ENCODE measurements at places on chromosomes 16 and 17. TPM values are rescaled to one million over a fixed set of nuclear protein-coding genes. Genes with fewer than 3 reads are reported as not detected.

GRCh38 chr17:67685351-67685750 lies 32.4 kb upstream of the NOL11 start:
- no peak overlapping the region for H3K27ac ChIP-seq
- no peak for DNase-seq
- H3K27me3 ChIP-seq, result no peaks in the 10 kb centered on the region
- H3K36me3 ChIP-seq, result peaks cover 2% of the 10 kb centered on the region
- H3K4me3 ChIP-seq, result no peak overlapping the region

RBFOX1 gene
- total RNA-seq, result not detected

GRCh38 chr17:44345454-44346026 lies 438 bp downstream of the GRN start:
- peaks cover 10% of the 10 kb centered on the region for H3K4me1 ChIP-seq
- H3K27ac ChIP-seq, result peak overlapping the region; percentile 43
- H3K4me3 ChIP-seq, result peak overlapping the region; percentile 73
- DNase-seq, result peak; percentile 72
- H3K27me3 ChIP-seq, result no peaks in the 10 kb centered on the region
- H3K36me3 ChIP-seq, result no peaks in the 10 kb centered on the region

GRCh38 chr16:67999985-68000384 lies 701 bp upstream of the DPEP2 start:
- H3K4me3 ChIP-seq, result peak overlapping the region; percentile 80
- DNase-seq, result peak; percentile 25
- peaks cover 2% of the 10 kb centered on the region for H3K36me3 ChIP-seq
- peak overlapping the region; percentile 94 for H3K27ac ChIP-seq

GRCh38 chr17:53017227-53017626 lies 805.5 kb upstream of the KIF2B start:
- no peak overlapping the region for H3K4me3 ChIP-seq
- H3K36me3 ChIP-seq, result no peaks in the 10 kb centered on the region
- H3K27me3 ChIP-seq, result no peaks in the 10 kb centered on the region
- no peaks in the 10 kb centered on the region for H3K4me1 ChIP-seq
- no peak overlapping the region for H3K27ac ChIP-seq
- no peak for DNase-seq

GRCh38 chr17:13197586-13197985 lies 179.8 kb upstream of the ELAC2 start:
- no peak for DNase-seq
- H3K27me3 ChIP-seq, result peaks cover 2% of the 10 kb centered on the region
- no peak overlapping the region for H3K27ac ChIP-seq
- H3K4me1 ChIP-seq, result no peaks in the 10 kb centered on the region

KCTD13 gene
- total RNA-seq, result 29.4 TPM

TLCD1 gene
- total RNA-seq, result 4.6 TPM

DNA sequence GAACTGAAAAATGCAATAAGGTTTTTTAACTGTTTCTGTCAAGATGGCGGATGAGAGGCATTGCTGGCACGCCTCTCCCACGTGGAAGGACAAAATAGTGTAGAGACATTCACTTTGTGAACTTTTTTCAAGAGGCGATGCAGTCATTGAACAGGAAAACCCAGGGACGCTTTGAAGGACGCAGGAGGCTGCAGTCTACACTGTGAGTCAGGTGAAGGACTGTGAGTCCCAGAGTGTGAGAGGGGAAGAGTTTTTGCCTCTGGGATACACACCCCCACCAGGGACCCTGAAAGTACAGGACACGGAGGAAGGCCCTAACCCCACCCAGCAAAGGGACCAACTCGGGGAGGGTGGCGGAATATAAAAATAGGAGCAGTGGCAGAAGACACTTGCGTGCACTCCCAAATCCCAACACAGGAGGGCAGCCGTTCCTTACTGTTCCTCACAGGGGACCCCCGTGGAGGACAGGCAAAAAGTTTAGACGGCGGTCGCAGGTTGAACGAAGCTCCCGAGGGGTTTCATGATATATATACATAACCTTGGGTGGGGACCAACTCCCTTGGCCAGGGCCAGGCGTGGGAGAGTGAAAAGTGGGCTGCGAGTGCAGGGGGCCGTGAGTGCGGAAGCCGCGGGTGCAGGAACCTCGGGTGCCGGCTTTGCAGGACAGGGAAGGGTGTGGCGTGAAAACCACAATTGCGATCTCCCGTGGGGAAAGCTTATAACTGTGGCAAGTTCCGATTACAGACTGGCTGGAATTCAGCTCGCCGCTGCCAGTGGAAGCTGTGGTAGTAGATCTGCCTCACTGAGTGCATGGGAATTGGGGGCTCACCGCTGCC lies 82.0 kb upstream of the ALOX12 start:
- no peaks in the 10 kb centered on the region for H3K36me3 ChIP-seq
- peak overlapping the region; percentile 16 for H3K27ac ChIP-seq
- peak overlapping the region; percentile 70 for H3K4me3 ChIP-seq
- peaks cover 16% of the 10 kb centered on the region for H3K4me1 ChIP-seq
- peak; percentile 85 for DNase-seq
- H3K27me3 ChIP-seq, result peaks cover 14% of the 10 kb centered on the region

DNA sequence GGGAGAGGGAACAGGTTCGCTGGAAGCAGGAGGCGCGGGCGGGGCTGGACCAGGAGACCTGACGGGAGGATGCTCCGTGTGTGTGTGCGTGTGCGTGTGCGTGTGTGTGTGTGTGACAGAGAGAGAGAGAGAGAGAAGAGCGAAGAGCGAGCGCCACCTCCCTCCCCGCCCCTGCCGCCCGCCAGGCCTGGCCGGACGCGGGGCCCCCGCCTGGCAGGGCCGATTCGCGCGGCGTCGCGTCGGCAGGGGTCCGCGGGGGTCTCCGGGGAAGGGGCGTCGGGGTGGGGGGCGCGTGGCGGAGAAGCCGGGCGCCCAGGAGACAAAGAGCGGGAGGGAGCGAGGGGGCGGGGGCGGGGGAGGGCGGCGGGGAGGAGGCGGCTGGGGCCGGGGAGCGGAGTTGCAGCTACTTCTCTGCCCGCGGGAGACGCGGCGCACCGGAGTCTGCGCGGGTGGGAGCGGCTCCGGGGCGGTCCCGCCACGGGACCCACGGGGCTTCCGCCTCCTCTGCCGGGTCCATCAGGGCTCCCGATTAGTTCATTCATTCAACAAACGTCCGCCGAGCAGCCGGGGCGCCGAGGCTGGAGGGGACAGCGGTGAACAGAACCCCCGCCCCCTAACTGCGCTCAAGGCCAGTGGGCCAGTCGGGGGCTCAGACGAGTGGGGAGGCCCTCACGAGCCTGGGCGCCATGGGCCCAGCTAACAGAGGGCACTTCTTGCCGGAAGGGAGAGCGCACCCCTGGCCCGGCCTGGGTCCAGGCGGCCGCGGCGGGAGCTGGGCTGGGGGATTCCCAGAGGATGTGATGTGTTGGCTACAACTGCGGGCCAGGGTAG lies at the start of gene SAMD14:
TSS of gene SAMD14 (minus strand) at position 433 of the 831 bp plus-strand sequence. CDS start 5,201 bp downstream, outside the sequence.
- H3K36me3 ChIP-seq, result peaks cover 9% of the 10 kb centered on the region
- H3K4me3 ChIP-seq, result peak within 1 kb of the TSS; percentile 67
- no peak within 1 kb of the TSS for H3K27ac ChIP-seq
- DNase-seq, result peak; percentile 58

Data from activated naive CD4-positive, alpha-beta T cell treated with anti-CD3 and anti-CD28 coated beads for 36 hours (primary cell).